ENCODE measurements at places on chromosomes 3 and 15.

DNA sequence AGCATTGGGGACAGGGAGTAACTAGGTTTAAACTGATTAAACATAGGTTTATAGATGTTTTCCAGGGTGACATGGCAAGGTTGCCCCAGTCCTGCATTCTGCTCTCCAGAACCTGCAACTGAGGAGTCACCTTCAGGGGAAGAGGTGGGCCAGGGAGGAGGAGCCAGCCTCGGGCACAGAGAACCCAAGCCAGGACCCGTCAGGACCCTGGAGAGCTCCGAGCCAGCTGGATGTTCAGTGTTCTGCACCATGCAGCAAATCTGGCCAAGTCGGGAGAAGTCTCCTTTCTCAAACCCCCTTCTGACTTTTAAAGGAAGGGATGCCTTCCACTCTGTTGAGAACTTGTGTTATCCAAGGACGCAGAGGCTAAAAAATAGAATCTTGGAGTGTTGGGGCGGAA lies 62.1 kb upstream of the SLC6A11 start:
- DNase-seq = peak; percentile 15

GRCh38 chr15:77180757-77181156 lies 109.8 kb upstream of the TSPAN3 start:
- DNase-seq = no peak

DNA sequence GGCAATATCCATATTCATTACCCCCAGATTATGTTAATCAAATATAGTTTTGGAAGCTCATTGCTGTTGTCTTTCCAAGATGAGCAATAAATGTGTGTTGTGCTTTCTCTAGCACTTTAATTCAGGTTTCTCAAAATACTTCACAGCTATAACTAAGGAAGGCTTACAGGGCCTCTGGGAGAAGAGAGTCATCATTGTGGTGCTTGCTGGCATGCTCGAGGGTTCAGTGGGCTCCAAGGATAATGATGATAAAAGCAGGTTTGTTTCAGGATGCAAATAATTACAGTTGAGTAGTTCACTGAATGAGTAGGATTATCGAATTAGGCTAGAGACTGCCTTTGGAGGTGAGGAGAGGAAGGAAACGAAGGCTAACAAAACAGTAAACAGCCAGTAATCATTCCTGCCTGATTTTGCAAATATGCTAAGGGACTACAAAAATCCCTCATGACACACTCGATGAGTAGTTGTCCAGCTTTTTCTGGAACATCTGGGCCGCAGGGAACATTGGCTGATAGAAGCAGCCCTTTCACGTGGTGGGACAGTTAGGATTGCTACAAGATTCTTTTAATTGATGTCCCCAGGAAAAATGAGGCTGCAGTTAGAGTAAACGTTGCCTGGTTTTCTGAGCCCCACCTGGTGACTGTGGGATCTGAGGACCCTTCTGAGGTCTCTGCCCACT lies 54.1 kb downstream of the SLC7A14 start:
- DNase-seq = no peak

DNA sequence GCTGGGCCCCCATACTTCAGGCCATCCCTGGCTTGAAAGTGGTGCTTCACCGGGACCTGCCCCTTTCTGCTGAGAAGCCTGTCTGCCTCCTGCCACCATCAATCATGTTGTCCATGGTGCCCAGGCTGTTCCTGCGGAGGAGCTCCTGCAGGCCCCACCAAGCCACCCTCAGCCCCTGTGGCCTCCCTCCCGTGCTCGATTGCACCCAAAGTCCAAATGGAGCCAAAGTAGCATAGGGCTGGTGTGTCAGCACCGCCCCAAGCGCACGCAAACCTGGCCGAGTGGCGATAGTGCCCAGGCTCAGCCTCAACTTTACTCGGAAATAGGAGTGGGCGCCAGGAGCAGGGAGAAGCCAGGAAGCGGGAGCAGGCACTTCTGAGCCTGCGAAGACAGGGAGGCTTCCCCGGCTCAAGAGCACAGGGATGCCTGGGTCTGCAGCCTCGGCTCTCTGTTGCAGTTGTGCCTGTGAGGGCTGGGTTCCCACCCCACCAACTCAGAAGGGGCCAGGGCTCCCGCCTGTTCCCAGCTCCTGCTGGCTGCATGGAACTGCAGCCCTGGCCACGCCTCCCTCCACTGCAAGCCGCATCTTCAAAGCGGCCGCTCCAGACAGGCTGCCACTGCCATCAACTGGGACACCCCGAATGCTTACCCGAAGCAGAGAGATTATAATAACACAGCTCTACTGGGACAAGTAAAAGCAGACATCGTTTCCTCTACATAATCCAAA lies 203.0 kb downstream of the ARRDC4 start:
- no peak for DNase-seq

DNA sequence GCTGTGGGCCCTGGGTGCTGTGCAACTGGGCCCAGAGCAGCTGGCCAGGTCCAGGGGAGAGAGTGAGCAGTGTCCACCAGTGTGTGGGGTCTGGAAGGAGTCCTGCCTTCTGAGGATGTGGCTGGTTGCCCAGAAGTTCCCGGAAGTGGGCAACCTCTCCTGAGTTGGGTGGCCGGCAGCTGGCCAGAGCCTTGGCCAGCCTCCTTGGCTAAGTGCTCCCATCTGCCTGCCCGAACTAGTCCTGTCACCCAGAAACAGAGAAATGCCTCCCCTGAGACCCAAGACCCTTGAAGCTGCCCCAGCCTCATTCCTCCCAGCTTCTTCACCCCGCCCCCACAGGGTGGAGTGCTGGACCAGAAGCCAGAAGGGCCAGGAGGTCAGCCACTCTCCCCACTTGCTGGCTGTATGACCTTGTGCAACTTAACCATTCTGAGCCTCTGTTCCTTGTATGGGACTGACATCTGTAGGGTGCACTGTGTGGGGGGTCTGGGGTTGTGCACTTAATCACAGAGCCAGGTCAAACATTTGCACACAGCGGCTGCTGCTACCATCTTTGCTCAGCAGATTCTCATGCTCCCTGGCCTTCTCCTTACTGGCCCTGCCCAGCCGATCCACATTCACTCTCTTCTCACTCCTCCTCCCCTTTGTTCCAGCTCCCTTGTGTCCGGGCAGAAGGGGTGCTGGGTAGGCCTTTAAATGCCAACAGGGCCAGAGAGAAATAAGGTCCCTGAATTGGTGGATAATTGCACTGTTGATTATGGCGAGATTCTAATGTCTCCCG lies 7.5 kb upstream of the ALAS1 start:
- DNase-seq = no peak

GRCh38 chr3:74173090-74173489 lies 441.4 kb downstream of the CNTN3 start:
- DNase-seq = no peak

GRCh38 chr3:99920481-99921376 lies 103.1 kb downstream of the CMSS1 start:
- no peak for DNase-seq

DNA sequence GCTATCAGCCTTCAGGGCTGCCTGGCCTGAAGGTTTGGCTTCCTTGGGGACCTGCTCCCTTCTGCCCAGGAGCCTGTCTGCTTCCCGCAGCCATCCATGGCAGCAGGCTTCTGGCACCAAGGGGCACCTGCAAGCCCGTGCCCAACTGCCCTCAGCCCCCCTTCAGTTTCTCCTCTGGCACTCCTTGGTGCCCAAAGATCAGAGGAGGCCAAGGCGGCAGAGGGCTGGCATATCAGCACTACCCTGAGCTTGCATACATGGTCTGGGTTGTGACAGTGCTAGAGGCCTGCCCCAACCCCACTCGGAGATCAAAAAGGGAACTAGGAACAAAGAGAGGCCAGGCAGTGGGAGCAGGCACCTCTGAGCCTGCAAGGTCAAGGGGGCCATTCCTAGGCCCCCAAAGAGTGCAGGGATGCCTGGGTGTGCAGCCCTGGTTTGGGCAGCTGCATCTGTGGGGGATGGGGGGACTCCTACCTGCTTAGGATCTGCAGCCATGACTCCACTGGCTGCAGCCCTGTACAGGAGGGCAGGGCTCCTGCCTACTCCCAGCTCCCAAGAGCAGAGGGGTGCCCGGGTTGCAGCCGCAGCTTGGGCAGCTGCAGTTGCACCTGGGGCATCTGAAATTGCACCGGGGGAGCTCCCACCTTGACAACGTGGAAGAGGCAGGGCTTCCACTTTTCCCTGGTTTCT lies 76.2 kb upstream of the TP63 start:
- no peak for DNase-seq

DNA sequence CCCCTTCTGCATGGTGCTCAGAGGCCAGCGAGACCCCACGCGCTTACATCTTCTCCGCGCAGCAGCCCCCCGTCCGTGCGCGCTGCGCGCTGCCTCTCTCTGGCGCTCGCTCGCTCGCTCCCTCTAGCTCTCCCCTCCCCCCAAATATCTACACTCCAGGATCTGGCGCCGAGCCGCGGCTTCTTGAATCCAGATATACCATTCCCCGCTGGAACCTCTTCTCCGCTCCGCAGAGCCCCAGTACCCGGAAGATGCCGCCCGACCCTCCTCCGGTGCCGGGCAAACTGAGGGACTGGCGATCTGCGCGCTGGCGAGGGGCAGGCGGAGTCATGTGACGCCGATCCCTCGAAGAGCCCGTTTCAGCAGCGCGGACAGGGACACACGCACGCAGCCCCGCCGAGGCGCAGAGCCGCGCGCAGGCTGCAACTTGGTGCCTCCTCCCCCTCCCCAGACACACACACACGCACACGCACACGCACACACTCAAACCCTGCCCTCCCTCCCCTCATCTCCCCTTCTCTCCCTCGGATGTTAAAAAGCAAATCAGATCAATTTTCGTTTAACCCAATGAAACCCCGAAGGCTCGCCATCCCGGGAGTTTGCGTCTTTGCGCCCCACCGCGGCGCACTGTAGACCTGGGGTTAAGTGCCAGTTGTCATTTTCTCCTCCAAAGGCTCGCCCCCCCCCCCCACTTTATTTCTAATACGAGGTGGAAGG lies at the start of gene RASGRF1:
Gene RASGRF1, minus strand, starts transcription at position 294 of the 717 bp plus-strand sequence. Its CDS starts 282 bp downstream, at position 12.
- DNase-seq = no peak

GRCh38 chr15:93029836-93030429 lies 59.1 kb downstream of the RGMA start:
- DNase-seq = no peak

DNA sequence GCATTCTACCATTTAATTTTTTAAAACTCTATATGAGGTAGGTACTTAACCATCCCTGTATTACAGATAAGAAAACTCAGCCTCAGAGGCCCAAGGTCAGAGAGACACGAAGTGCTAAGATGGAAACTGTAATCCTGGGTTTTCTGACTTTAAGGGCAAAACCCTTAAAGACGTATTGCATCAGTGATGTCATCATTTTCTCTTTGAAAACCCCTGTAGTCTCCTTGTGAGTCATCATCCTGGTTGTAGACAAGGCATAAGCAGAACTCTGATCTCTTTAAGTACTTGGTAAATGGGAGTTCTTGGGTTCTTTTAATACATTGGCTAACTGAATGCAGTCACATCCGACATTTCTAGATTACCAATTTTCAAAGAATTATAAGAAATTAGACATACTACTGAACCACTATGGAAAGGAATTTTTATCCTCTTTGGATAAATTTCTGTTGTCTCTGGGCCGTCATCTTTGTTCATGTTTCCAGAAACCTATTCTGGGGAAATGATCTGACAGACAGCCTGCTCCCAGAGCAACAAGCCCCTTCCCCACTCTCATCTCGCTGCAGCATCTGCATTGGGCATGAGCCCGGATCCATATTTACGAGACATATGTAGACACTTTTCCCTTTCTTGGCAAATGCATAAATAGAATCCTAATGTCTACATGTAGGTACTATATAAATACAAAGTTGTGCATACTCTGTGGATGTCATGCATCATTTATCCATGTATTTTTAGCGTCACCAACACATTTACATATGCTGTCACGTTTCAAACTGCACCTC lies 48.7 kb upstream of the MDFIC2 start:
- no peak for DNase-seq

DNA sequence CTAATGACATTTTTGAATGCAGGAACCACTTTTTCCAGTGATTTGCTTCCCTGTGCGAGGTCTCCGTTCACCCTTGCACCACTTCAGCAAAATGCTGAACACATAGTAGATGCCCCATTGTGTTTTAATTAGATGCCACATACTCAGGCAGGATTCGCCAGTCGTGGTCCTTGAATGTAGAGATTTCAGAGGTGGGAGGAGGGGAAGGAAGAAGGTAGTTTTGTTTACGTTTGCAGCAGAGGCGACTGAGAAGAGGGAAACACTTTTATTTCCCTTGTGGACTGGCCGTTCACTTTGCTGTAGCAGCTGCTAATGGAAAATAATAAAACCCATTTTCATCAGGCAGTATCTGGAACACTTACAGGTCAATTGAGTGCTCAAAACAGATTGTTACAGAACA lies 262.8 kb upstream of the TBL1XR1 start:
- DNase-seq = no peak

- DNase-seq = no peak
These were observed 246.6 kb upstream of the KCNMB2 start for GRCh38 chr3:178289544-178290160.

DNA sequence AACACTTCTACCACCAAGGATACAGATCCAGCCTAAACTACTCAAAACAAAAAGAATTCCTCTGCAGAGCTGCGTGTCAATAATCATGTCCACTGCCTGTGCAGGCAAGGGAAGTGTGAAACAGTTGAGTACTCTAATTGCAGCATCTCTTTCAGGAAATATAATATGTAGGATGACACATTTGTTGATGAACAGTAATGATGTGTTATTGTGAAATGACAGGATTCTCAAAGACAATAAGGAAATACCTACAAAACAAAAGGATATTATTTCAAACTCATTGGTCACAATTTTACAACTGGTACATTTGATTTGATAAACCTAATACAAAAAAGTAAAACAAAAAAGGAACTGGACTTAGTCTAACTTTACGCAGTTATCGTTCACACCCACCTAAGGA lies 4.4 kb downstream of the SPG11 start:
- DNase-seq = no peak

DNA sequence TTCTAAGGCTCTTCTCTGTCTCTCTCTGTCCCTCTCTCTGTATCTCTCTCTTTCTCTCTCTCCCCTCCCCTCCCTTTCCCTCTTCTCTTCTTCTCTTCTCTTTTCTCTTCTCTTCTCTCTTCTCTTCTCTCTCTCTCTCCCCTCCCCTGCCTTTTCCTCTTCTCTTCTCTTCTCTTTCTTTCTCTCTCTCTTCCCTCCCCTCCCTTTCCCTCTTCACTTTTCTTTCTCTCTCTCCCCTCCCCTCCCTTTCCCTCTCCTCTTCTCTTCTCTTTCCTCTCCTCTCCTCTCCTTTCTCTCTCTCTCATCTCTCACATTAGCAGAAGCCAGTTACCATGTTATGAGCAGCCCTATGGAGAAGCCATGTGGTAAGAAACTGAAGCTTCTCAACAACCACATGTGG lies 25.0 kb upstream of the SLC25A36 start:
- DNase-seq = no peak

DNA sequence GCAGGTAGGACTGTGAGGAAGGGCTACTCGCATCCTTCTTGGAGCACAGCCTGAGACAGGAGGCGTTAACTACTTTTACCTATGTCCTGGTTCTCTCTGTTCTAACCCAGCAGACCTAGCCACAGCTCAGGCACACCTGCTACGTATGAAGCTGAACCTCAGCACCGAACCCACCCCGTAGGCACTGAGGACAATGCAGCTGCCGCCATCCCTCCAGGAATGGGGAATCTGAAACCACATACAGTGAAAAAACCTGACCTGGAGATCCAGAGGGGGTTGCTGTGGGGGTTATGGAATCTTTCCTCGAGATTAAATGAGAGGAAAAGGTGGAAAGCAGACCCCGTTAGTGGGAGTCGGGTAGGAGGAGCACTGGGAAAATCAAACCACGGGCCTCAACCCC lies 14.4 kb downstream of the MST1R start:
- no peak for DNase-seq

All from GM18507 (cell line).